Stimulated activated CD8-positive, alpha-beta memory T cell treated with anti-CD3 and anti-CD28 coated beads, Interleukin-15, amount 100 ng/mL, for 24 hours (primary cell): ENCODE measurements at places on chromosomes 3 and 15.

- DNase-seq: no peak
These were observed 551.2 kb upstream of the CCDC54 start for GRCh38 chr3:106825962-106826605.

DNA sequence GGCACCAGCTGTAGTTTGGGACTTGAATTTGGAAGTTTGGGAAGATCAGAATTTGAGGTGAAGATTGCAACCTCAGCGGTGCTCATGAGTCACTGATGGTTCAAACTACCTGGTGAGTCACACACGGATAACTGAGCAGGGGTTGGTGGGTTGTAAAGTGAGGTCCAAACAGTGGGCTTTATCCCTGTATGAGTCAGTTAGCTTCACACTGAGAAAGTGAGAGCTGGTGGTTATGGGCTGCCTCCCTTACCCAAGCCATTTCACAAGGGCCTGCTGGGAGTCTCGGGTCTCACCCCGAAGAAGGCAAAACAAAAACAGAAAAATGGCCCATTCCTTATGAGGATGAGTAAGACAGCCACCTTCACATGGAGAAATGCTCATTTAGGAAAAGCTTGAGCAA, 77.0 kb downstream of the ITGA11 start:
- no peak for DNase-seq

- no peak for DNase-seq
These were observed 762.2 kb upstream of the ALCAM start for GRCh38 chr3:104604326-104605010.

DNA sequence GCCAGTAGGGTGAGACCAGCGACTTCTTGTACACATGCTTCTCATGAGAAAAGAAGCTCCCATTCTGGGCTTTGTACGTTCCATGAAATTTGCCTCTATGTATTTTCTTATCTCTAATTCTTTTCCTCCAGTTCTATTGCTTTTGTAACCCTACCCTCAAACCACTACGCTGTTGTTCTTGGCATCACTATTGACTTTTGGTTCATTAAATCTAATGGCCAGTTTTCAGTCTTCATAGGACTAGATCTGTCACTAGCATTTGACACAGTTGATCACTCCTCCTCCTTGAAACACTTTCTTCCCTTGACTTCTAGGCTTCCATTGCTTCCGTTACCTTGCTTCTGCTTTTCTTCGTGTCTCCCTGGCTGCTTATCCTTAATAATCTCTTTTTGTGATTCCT, 121.7 kb upstream of the GOLGA6L4 start:
- DNase-seq: no peak

GRCh38 chr3:44883999-44884431, 9.6 kb downstream of the TGM4 start:
- DNase-seq: no peak

DNA sequence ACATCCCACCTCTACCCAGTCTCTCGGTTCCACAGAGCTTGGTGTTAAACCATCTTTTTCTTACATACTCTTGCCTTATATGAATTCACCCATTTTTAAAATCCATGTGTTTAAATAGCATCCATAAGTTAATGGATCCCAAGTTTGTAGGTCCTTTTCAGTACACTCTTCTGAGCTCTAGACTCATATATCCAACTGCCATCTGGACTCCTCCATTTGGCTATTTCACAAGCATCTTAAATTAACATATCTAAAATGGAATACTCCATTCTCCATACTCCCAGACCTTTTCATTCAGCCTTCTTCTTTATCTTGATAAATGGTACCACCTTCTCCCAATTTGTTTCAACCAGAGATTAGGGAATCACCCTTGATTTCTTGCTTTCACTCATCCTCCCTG, 113.4 kb downstream of the CHST2 start:
- no peak for DNase-seq

DNA sequence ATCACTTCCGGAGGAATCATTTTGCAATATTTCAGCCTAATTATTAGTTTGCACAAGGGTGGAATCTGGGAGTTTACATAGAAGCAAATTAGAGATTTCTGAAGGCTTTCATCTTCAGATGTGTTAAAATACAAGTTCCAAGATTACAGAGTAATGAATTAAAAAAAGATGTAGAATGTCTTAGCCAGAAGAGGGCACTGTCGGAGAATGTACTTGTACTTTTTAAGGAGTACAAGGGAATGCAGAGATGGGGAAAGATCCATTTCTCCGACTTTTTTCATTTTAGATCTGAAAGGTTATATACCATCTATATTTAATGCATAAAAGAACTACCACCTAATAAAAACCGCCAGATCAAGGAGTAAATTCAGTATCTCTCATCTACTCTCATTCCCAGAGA, 43.1 kb upstream of the WDR5B start:
- DNase-seq: no peak

- no peak for DNase-seq
These were observed 242.7 kb upstream of the STT3B start for GRCh38 chr3:31290046-31290445.

DNA sequence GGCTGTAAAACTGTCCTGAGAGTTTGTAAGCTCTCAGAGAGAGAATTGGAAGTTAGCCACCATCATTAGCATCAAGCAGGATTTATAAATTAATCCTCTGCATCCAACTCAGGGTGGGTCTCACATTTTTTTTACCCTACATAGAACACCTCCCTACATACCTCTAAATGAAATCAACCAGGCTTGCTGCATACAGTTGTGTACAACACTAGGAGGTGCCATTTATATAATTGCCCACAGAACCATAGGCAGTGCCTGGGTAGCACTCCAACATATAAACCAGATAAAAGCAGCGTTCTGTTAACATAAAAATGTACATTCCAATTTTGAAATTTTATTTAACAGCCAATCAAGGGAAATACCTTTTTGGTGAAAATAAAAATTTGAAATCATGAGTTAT, 48.2 kb upstream of the SELENOK start:
- no peak for DNase-seq

- no peak for DNase-seq
These were observed 4.4 kb downstream of the ZBTB38 start for GRCh38 chr3:141372656-141373055.

GRCh38 chr15:101501703-101502373, 12.3 kb upstream of the PCSK6 start:
- no peak for DNase-seq

GRCh38 chr3:36403661-36404060, 23.4 kb downstream of the STAC start:
- no peak for DNase-seq

DNA sequence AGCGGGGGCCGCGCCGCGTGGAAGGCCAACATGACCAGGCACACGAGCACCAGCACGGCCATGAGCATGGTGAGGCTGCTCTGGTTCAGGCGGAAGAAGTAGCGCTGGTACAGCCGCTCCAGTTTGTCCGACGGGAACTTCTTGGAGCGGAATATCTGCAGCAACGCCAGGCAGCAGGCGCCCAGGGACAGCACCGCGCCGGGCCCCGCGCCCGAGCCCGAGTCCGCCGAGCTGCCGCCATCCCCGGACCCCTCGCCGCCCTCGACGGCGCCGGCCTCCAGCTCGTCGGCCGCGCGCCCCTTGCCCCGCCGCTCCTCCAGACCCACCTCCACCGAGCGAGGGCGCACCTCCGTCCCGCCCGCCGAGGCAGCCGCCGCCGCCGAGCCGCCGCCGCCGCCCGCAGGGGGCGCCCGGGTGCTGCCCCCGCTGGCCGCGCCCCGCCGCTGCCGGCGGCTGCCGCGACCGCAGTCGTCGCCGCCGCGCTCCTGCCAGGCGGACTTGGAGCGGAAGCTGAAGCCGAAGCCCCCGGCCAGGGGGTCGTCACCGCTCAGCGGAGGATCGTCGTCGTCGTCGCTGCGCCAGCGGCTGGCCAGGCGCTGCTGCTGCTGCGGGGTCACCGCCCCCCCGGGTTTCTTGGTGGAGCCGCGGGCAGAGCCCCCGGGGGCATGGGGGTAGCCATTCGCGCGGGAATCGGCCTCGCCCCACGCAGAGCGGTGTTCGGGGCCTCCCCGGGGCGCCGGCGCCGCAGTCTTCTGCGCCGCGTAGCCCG, 957 bp downstream of the ADCY5 start:
- peak; percentile 30 for DNase-seq

- DNase-seq: no peak
These were observed 33.7 kb downstream of the FLNB start for GRCh38 chr3:58041826-58042324.

GRCh38 chr3:78839693-78840092, 928.1 kb downstream of the ROBO1 start:
- DNase-seq: no peak

- no peak for DNase-seq
These were observed 266.3 kb upstream of the NSMCE3 start for GRCh38 chr15:29535952-29536351.

DNA sequence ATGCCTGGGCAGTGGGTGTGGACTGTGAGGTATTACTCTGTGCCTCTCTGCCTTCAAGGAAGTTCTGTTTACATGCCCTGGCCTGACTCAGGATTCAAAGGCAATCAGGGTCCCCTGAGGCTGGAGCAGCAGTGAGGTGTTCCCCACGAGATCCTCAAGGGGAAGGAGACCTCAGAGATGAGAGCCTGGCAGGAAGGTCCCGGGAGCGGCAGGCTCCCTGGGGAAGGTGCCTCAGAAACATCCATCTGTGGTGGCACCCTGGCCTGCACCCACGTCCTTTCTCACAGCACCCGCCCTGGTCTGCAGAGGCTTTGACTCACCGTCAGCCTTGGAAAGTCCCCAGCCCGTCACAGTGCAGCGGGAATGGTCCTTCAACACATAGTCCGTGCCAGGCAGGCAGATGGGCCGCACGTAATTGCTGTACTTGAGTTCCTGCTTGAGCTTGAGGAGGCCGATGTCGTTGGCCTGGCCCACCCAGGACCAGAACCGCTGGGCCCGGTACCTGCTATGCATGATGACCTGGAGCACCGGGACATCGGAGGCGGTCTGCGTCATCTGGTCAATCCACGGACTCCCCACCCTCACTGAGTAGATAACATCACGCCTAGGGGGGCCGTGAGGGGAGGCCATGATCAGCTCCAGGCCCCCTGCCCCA, 3.6 kb downstream of the PRSS50 start:
- no peak for DNase-seq

GRCh38 chr15:32716915-32717425, 834 bp upstream of the GREM1 start:
- no peak for DNase-seq

DNA sequence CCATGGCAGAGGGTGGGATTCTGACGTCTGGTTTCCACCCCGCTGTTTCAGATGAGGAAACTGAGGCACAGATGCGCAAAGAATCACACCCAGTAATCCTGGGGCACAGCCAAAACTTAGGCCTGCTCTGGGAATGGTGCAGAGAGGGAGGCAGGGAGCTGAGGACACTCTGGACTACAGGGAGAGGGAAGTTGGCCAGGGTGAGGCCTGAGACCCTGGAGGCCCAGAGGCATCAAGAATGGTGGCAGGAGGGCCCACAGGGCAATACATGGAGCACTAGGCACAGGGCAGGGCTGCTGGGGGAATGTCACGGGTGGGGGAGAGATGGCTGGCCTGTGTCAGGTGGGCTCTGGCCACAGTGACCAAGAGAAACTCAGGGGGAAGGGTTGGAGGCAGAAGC, 63.6 kb downstream of the TLE3 start:
- no peak for DNase-seq

DNA sequence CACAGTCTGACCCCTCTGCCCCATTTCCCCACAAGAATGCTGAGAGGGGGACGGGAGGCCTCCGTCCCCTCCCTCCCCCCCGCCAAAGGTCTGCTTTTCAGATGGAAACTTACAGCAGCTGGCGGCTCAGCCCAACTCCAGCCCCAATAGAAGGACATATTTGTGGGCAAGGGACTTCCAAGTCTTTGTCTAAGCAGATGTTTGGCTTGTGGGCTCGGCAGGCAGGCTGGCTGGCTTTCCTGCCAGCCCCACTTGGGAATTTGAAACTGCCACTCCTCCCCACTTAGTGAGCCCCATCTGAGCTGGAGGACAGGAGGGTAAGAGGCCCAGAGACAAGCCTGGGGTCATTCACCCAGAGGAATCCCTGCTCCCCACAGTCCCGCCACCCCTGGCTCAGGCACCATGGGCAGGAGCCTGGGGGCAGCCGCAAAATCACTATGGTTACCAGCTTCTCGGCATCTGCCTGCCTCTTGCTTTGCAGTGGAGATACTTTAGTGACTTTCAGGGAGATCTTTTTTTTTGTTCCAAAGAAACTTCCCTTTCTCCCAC, 53.6 kb downstream of the LMCD1 start:
- DNase-seq: no peak

DNA sequence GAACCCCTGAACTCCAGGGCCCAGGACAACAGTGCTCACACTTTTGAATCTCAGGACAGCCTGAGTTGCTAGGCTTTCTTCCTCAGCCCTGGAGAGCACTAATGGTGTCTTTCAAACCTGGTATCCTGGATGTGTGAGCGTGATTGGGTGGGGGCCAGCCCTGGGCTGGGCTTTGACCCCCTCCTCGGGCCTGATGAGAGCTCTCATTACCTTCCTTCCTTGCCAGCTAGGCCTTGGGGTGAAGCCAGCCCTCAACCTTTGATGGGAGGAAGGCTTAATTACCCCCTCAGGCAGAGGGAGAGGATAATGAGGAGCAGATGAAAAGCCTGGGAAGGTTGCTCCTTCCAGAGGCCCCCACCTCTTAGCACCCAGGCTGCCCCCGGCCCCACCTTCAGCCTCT, 31.1 kb upstream of the INSYN1 start:
- DNase-seq: no peak

DNA sequence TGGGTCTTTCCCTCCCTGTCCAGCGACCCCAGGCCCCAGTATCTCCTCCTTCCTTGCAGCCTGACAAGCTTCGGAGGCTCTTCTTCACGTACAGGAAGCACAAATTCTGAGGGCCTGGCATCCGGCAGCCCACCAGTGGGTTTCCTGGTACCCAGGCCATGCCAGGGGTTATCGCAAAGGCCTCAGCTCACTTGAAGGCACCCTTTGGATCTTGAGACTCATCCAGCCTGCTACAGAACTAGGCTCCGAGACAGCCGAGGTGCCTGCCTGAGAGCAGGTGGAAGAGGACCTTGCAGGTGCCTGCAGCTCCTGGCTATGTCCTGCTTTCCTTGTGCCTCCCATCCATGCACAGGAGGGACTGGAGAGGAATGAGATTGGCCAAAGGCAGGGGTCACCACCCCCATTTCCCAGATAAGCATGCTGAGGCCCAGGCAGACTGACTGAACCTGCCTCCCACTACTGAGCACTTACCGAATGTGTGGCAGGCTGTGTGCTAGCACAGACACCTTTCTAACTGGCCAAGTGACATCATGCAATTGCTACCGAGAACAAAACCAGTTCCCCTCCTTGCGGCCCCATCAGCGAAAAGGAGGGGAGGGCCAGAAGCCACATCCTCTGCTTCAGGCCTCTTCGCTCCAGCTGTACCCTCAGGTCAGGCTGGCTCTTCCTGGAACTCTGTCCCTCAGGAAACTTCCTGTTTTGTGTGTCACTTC, 11.2 kb downstream of the SH2D7 start:
- no peak for DNase-seq
